ENCODE measurements at places on chromosomes 4 and X.

DNA sequence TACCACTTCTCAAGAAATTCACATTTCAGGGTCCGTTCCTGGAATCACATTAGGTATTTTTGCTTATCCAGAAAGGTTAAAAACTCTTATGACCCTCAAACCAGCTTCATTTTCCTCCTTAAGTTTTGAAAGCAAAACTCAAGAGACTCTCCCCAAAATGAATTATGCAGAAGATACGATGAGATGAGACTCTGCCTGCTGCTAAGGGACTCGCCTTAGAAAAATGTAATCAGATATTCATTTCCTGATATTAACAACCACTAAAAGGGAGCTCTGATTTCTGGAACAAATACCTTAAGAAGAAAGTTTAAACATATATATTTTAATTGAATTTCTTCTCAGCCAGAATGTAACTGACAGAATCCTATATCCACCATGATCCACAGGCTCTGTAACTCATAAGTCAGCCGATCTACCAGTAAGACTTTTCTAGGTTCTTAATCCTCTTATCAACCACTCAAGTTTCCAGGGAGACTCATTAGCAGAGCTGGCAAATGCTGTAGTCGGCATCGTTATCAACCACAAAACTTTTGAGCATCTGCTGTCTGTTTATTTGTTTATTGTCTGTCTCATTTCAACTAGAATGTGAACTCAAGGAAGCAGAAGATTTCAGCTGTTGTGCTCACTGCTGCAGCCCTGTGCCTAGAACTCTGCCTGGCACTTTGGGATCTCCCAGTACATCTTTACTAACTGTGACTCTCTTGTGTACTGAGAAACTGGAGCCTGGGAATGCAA, 112.5 kb downstream of the LDB2 start:
- no peak for DNase-seq

GRCh38 chr4:37978248-37978924, 18.2 kb downstream of the PTTG2 start:
- DNase-seq, result no peak

GRCh38 chr4:41611881-41612871, 74.2 kb downstream of the LIMCH1 start:
- peak; percentile 7 for DNase-seq

- no peak for DNase-seq
Observed at GRCh38 chr4:39518484-39518883, 8.8 kb downstream of the UGDH start.

DNA sequence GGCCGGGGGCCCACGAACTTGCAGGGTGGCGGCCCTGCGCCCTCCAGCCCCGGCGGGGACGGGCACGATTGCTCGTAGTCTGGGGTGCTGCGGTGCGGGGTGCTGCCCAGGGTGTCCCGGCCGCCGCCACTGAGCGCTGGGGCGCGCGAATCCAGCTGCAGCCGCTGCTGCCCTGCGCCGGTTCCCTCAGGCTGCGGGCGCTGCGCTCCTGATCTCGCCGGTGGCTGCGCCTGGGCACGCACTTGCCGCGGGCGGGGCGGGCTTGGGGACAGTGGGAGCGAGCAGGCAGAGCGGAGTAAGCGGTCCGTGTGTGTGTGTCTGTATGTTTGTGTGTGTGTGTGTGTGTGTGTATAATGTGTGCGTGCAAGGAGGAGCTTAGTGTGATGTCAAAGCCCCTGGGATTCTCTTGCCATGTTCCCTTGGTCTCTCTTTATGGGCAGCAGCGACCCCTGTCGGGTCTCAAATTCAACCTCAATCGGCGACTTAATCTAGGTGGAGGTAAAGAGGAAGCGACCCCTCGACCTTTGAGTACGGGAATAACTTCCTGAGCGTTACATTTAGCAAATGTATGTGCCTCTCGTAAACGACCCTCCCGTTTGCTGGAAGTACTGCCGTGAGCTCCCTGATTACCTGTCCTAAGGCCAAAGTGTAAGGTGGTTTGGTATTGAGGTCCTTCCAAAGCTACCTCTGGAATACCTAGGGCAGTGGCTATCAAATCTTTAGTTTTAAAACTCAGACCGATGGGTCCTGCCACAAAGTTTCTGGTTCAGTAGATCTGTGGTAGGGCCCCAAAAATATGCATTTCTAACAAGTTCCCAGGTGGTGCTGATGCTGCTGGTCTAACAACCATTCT, at the start of gene RNF150:
Gene RNF150, minus strand, starts transcription at position 324 of the 853 bp plus-strand sequence.
- DNase-seq, result peak; percentile 89

- DNase-seq, result no peak
Observed at GRCh38 chrX:95318882-95319281, 1365.8 kb upstream of the DIAPH2 start.

GRCh38 chr4:77636902-77637301, 31.3 kb downstream of the CXCL13 start:
- no peak for DNase-seq

DNA sequence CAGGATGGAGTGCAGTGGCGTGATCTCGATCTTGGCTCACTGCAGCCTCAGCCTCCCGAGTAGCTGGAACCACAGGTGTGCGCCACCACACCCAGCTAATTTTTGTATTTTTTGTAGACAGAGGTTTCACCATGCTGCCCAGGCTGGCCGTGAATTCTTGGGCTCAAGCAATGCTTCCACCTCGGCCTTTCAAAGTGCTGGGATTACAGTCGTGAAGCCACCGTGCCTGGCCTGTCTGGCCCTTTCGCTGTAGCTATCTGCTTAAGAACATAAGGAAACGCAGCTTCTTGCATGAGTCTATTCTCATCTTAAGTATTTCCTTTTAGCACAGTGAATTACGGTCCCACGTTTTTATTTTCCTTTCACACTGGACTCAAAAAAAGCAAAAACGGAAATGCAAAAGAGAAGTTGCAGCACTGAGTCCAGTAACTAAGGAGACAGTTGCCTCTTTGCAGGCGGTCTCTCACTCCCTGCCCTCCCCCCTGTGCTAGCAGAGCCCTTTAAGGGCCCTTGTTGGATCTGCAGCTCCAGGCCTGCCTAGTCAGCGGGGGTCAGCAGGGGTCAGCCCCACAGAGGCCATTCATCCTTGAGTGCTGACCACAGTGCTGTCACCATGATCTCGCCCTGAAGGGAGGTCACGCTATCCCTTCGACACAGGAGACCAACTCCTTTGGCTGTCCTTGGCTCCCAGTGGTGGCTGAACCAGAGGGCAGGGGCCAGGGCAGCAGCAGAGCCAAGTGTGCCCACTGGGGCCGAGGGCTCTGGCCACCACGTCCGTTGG, 21.8 kb upstream of the TBC1D14 start:
- DNase-seq, result no peak

- no peak for DNase-seq
Observed at GRCh38 chr4:39712819-39713607, 15.1 kb downstream of the UBE2K start.

DNA sequence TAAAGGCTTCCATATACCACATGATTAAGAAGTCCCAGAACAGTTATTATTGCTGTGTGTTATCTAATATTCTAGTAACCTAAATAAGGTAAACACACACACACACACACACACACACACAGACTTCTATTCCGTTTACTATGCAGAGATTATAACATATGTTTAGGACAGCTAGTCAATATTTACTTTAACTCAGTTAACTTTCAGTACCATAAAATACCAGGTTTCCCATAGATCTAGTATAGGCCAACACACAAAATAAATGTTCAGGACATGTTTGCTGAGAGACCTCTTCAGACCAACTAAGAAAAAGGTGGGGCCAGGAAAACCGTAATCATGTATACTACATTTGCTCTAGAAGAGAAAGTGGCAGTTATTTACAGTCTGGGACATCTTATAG, 365.5 kb downstream of the KLHL13 start:
- DNase-seq, result no peak

DNA sequence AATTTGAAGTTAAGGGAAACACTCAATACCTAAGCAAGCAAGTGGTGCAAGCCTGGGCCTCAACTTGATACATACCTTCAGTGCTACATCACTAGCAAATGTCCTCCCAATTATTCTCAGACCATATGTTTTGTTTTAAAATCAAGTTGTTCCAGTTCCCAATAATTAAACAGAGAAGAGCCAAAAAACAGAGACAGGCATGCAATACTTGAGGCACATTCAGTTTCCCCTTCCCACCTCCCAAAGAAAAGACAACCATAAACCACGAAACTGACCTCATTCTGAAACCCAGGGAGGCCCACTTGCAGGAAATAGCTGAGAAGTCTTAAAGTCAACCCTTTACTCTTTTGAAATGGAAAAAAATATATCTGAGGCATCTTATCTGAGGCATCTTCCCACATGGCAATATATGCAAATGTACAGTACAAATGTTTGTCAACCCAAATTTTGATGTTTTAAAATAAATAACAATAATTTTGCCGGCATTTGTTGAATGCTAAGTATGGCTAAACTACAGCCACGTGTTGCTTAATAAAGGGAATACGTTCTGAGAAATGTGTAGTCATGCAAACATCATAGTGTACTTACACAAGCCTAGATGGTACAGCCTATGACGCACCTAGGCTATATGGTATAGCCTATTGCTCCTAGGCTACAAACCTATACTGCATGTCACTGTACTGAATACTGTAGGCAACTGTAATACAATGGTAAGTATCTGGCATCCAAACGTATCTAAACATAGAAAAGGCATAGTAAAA, 147.5 kb downstream of the TSPAN5 start:
- no peak for DNase-seq

DNA sequence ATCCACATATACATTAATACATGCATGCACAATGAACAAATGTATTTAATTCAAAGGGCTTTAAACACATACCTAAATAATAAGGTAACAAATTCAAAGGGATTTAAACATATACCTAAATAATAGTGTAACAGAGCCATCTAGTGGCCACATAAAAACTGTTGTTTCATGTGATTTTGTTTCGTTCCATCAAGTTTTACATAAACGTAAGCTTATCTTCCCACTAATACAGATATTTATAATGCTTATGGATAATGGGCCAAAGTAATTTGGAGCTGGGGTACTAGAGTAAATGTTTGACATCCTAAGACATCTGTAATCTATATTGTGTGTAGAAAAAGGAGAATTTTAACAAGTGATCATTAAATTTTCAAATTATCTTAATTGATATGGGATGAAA, 82.3 kb downstream of the PRSS12 start:
- no peak for DNase-seq

DNA sequence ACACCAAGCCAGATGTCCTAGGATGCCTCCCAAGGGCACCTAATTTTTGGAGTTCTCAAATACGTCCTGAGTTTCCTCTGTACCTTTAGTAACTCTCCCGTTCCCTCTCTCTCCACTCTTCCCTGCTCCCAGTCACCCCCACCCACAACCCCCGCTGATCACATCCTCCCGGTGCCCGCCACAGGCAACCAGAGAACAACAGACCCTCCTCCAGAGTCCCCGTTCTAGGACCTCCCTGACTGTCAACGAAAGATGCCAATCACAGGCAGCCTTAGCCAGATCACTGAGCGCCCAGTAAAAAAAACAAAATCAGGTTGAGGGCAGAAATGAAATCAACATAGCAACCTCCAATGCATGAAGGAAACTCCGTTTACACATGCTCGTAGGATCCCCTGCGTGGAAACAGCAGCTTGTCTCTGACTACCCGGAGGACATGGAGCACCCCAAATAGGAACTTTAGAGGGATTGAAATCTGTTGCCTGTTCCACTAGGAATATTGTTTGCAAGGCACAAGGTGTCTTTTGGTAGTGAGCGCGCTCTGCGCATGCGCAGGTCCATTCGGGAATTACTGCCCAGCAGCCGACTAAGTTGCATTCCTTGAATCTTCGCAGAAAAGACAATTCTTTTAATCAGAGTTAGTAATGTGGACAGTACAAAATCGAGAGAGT, at the start of gene GABRB1:
Gene GABRB1, plus strand, starts transcription at position 557 of the 668 bp plus-strand sequence.
- peak; percentile 67 for DNase-seq

- no peak for DNase-seq
Observed at GRCh38 chr4:140312100-140312499, 61.3 kb upstream of the SCOC start.

DNA sequence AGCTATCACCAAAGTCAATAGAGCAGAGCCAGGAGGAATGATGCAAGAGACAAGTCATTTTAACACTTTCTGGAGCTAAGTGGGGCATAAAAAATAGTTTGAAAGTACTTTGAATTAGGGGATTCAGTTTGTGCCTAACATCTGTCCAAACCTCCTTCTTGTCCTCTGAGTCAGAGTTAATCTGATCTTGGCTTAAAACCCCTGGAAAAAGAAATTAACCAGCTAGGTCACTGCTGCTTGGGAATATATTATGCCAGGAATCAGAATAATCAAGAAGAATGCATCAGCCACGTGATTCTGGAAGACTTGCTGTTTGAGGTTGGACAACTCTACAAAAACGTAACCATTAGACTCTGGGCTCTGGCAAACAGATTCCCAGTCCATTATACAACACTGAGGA, 45.3 kb upstream of the EDA2R start:
- no peak for DNase-seq

DNA sequence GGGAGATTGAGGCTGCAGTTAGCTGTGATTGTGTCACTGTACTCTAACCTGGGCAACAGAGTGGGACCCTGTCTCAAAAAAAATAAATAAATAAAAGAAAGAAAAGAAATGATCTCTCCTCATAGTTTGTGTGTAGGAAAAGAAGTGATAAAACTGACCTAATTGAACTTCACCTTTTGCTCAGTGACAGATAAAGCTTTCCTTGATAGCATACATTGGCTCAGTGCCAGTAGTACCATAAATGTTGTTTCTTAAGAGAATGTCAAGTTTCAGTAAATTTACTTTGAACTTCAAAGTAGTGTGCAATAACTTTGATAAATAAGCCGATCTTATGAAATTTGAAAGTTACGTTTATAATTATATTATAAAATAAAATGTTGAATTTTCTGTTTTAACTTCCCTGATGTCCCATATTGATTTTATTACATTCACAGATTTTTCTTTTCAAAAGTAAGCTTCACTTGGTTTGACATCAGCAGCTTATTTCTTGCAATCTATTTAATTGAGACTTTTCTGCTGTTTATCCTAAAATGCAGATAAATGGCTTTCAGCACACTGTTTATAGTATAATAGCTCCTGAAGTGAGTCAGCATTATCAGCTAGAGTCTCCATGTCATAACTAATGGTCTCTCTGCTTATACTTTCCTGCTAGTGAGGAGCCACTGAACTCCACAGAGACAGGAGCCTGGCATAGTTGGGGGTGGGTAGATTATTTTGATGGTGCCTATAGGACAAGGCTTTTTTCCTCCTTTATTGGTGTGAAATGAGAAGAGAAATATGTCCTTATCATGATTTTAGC, 330.1 kb downstream of the BMPR1B start:
- no peak for DNase-seq

DNA sequence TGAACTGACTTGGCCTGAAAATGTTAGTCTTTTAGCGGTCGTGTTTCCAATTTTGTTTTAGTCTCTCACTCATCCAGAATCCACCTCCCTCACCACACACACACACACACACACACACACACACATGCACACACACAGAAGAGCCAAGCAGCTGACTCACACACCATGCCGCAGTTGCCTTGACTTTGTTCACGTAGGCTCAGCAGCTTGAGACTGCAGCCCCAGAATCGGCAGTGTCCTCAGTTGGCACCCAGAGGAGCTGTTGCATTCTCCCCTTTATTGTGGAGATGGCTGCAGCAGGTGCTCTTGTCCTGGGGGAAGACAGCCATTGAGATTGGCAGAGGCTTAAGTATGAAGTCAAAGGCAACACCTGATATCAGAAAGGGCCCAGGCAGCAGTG, 20.9 kb upstream of the XPNPEP2 start:
- DNase-seq, result no peak

GRCh38 chr4:128601991-128602695, 207.4 kb upstream of the JADE1 start:
- DNase-seq, result no peak

- DNase-seq, result no peak
Observed at GRCh38 chr4:129189630-129190029, 93.7 kb downstream of the C4orf33 start.
